ENCODE measurements at places on chromosomes 7 and 10. TPM values are rescaled to one million over a fixed set of nuclear protein-coding genes. Genes with fewer than 3 reads are reported as not detected.

Gene ENKUR
- total RNA-seq, result 0.33 TPM

Gene CELF2
- 0.24 TPM for total RNA-seq

Gene ARHGEF35
- total RNA-seq, result 3.6 TPM

Gene PTPRZ1
- total RNA-seq, result 0.17 TPM

Gene SCRN1
- total RNA-seq, result 111 TPM

Gene PLPP4
- 3.9 TPM for total RNA-seq

Gene TMEM225B
- not detected for total RNA-seq

Gene C10orf95
- not detected for total RNA-seq

Gene UTF1
- not detected for total RNA-seq

Gene KLF14
- total RNA-seq, result 0.86 TPM

Gene SMNDC1
- 5.8 TPM for total RNA-seq

Gene POLR2J2
- 0.27 TPM for total RNA-seq

Gene PLXNA4
- total RNA-seq, result 5.5 TPM

Gene RPEL1
- 0.06 TPM for total RNA-seq

Gene CUBN
- total RNA-seq, result 1.7 TPM

Gene HOXA7
- total RNA-seq, result 21.7 TPM

Gene PNLIPRP2
- total RNA-seq, result not detected

Gene PPP1R17
- not detected for total RNA-seq

Gene ADAP1
- 1.3 TPM for total RNA-seq

Gene SPDYE6
- total RNA-seq, result not detected

Gene CCDC146
- total RNA-seq, result 0.34 TPM

Gene SP8
- 2.0 TPM for total RNA-seq

Gene NUTM2A
- 0.17 TPM for total RNA-seq

Gene HDAC9
- 22.7 TPM for total RNA-seq

Gene CPA2
- 0.11 TPM for total RNA-seq
